ENCODE measurements at places on chromosomes 1 and 21. TPM values are rescaled to one million over a fixed set of nuclear protein-coding genes. Genes with fewer than 3 reads are reported as not detected.

The IRF6 gene
- 0.02 TPM for total RNA-seq

GRCh38 chr1:152487871-152488270, 22.7 kb upstream of the LCE5A start:
- DNase-seq, result no peak

- DNase-seq, result no peak
Measured at GRCh38 chr21:37224861-37225839, 42.0 kb downstream of the VPS26C start.

GRCh38 chr1:93979040-93979717, 69.9 kb upstream of the GCLM start:
- DNase-seq, result no peak

DNA sequence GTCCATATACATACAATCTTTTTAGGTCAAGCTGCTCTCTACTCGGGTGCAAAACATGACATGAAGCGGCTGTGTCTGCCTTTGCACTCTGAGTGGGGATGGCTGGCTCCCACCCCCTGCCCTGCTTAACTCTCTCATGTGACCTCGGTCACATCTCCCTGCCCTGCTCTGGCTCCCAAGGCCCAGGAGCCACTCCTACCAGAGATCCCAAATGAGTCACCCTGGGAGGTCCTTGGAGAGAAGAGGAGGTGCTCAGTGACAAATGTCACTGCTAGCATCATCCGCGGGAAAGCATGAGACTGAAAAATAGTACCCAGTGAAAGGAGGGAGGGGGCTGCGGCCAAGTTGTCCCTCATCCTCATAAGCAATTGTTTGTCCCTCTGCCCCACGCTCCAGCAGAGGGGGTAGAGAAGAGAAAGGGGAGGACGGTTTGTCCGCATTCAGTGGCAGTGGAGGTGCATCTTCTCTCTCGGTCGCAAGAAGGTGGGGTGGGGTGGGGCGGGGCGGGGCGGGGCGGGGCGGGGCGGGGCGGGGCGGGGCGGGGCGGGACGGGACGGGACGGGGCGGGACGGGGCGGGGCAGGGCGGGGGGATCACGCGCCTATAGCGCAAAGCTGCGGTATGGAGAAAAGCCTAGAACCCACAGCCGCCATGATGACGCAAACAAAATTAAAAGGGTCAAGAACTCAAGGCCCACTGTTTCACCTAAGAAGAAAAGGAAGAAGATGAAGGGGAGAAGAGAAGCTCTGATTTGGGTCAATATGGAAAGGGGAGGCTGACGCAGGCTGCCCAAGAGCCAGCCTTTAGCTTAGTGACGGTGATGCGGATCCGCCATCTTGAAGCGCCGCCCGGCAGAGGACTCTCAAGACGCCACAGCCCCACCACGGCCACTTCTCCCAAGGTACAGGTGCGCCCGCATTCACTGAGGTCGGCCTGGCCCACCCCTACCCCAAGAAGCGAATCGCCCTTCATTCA, 66.2 kb downstream of the CD46 start:
- DNase-seq, result no peak

DNA sequence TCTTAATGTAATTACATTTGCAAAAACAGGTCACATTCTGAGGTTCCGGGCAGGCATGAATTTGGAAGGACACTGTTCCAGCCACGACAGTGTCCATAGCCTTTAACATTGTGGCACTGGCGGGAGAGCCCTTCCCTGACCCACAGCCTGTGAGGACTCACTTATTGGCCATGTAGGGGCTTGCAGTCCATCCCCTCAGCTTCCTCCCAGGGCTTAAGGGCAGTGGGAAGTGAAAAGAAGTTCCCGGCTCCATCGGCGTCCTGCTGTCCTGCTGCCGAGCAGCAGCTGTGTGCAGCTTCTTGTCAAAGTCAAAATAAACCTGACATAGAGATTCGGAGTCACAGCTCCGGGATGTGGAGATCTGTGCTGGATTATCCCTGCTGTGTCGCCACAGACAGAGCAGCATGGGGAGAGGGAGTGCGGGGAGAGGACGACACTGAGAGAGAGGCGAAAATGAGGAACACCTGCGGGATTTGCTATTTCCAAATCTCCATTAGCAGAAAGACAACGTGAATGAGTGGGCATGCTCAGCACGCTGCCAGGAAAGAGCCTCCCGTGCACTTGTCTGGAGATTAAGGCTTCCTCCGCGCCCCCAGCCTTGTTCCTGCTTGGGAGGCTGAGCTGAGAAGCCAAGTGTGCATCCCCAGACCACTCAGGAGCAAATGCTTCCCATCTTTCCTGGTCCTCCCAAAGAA, 260.3 kb downstream of the ASTN1 start:
- no peak for DNase-seq

DNA sequence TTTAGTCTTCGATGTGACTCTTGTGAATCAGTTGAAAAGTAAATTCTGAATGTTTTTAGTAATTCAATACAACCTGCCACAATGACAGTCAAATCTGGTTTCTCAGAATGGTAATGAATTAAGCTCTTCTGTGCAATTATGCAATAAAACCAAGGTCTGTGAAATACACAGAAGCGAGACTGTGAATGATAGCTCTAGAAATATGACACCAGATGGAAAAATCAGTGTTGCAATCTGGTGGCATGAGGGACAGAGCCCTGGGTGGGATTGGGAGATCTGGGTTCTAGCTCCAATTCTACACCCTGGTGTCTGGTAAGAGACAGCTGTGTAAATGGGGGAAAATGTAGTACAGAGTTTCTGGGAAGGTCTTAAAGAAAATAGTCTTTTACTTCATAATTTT, 586.4 kb upstream of the ZRANB2 start:
- no peak for DNase-seq

- DNase-seq, result no peak
Measured at GRCh38 chr1:242196914-242197313, 198.0 kb upstream of the MAP1LC3C start.

GRCh38 chr21:36852864-36853263, 113.6 kb downstream of the HLCS start:
- no peak for DNase-seq

The PGLYRP4 gene
- total RNA-seq, result not detected

DNA sequence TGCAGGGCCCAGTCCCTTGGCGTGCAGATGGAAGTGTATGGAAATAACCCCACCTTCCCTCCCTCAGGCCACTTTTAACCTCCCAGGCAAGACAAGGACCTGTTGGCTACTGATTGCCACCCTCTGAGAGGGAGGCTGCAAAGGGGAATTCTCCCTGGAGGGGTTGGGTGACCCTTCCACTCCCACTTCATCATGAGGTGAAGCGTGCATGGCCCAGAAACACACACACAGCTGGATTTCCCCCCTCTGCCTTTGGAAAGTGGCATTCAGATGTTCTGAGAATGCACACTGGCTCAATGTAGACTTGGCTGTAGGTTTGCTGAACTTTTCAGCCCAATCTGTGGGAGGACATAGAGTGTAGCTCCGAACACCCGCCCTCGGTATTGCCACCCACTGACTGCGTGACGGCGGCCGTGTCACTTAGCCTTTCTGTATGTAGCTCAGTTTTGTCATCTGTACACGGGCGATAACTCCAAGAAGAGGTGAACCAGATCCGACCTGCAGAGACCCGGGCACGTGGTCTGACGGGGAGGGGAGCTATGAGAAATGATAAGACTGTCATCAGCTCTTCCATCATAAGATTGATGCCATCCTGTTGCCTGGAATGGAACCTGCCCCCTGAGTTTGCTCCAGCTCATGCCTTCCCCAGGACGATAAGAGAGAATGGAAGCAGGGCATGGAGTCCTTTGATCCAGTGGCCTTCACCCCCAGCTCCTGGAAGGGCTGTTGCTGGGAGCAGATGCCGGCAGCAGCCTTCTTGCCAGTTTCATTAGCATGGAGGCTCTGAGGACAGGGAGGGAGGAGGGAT, 19.3 kb downstream of the MIIP start:
- DNase-seq, result no peak

DNA sequence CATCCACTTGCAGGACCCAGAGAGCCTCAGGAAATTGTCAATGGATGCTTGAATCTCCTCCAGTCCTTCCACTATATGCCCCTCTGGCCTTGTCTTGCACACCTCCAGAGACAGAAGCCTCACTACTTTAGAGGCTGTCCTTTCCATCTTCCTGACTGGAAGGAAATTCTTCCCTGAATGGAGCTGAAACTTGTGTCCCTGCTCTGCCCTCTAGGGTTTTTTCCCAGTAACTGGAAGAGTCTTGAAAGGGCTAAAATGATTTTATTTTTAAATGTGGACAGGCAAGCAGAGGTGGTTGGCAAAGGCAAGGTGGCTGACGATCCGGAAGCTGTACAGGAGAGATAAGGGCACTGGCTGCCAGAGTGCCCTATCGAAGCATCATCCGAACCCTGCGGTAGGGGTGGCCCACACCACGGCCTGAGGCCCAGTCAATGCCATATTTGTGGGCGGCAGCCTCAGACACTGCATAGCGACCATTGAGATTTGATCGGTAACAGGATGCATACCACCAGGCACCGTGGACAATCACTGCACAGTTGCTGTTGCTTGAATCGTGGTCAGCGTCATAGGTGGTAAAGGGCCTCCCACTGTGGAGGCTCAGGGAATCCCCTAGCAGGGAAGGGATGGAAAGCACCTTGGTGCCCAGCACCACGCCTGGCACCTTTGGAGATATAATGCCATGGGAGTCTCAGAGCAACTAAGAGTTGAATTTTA, 2.3 kb upstream of the MAP3K6 start:
- DNase-seq, result no peak

- no peak for DNase-seq
Measured at GRCh38 chr1:148166558-148167492, 14.7 kb upstream of the NBPF11 start.

The JAM2 gene
- total RNA-seq, result 3.7 TPM

DNA sequence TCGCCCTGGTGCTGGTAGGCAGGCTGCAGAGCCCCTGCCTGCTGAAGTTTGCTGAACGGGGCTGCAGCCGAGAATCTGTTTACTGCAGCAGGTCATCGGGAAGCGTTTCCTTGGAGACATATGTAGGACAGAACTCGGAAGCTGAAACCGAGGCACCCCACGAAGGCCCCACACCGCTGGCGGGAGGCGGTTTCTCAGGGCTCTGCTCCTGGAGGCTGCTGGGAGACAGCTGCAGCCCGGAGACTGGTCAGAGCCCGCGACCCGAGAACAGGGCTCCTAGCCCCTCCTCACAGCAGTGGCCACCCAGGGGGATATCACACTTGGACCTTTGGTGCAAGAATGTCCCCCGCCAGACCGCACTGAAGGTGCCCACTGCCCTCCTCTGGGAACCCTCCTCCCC, 12.7 kb upstream of the PLCH2 start:
- no peak for DNase-seq

The MEX3A gene
- 11.2 TPM for total RNA-seq

DNA sequence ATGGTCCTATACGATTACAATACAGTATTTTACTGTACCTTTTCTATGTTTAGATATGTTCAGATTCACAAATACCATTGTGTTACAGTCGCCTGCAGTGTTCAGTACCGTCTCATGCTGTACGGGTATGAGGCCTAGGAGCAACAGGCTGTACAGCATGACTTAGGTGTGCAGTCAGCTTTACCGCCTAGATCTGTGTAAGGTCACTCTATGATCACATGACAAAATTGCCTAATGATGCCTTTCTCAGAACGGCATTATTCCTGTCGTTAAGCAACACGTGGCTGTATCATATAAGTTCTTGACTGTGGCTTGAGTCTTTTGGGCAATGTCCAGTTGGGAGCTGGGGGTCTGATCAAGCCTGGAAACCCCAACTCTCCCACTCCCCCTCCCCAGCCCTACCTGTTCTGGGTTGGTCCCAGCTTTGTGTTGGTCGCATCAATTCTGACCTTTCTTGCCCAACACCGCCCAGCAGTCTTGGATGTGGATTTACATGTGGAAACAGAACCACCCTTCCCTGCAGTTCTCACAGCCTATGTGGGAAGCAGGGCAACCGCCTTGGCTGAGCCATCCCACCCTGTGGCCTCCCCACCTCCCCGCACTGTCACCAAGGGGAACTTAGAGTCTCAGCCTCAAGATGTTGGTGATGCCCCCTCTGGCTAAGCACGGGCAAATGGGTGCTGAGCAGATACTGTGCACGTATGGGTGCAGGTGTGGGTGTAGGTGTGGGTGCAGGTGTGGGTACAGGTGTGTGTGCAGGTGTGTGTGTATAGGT, 80.2 kb upstream of the ACTL8 start:
- DNase-seq, result no peak

DNA sequence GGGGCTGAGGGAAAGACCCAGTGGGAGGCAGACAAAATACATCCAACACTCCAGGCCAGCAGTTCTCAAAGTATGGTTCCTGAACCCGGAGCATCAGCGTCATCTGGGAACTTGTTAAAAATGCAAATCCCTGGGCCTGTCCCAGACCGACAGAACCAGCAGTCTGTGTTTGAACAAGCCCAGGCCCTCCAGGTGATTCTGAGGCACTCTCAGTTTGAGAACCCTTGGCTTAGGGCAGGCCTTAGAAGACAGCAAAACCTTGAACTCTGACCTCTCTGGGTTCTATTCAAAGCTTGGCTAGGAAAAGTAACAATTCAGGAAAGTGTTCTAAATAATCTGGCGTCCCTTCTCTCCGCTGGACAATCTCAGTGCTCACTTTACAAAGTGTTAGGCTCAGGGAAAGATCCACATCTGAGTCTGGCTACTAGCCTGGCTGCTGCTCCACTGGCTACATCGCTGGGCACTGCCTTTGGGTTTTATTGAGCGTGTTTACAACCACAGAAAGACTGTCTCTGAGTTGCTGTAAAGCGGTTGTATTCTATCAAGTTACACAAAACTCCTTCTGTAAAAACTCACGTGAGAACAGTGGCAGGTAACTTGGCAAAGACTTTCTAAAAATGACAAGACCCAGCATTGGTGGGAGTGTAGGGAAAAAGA, 166.1 kb downstream of the HIVEP3 start:
- DNase-seq, result no peak

The TSPEAR gene
- not detected for total RNA-seq

- DNase-seq, result no peak
Measured at GRCh38 chr1:116889380-116889779, 20.3 kb upstream of the PTGFRN start.

DNA sequence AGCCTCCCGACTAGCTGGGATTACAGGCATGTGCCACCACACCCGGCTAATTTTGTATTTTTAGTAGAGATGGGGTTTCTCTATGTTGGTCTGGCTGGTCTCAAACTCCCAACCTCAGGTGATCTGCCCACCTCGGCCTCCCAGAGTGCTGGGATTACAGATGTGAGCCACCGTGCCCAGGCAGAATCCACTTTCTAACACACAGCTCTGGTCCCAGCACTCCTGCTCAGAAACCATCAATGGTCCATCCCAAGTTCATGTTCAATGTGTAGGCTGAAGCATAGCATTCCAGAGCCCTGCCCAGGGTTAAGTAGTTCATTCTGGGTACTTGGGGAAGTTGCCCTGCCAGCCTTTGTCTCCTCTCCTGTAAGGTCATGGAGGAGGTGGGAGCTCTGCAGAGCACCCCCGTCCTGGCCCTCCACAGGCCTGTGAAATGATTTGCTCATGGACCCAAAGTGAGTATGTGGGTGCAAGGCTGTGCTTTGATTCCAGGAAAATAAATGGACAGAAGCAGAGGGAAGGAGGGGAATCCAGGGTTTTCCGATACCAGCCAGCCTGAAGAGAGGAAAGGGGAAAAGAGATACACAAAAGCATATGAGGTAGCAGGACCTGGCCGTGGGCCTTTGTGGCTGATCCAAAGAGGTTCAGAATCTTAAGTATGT, 55.2 kb downstream of the NENF start:
- no peak for DNase-seq

The TBX19 gene
- 0.50 TPM for total RNA-seq

The CHI3L1 gene
- 0.24 TPM for total RNA-seq

- no peak for DNase-seq
Measured at GRCh38 chr1:75471252-75471651, 139.7 kb downstream of the SLC44A5 start.

Data from A172 (cell line).